ENCODE measurements at places on chromosomes 5 and 9.
A peak's percentile ranks its signal among the peaks of the same experiment; 100 is the strongest.

GRCh38 chr5:170365831-170366230 is 23.3 kb downstream of the KCNMB1 start:
- no peak for DNase-seq

DNA sequence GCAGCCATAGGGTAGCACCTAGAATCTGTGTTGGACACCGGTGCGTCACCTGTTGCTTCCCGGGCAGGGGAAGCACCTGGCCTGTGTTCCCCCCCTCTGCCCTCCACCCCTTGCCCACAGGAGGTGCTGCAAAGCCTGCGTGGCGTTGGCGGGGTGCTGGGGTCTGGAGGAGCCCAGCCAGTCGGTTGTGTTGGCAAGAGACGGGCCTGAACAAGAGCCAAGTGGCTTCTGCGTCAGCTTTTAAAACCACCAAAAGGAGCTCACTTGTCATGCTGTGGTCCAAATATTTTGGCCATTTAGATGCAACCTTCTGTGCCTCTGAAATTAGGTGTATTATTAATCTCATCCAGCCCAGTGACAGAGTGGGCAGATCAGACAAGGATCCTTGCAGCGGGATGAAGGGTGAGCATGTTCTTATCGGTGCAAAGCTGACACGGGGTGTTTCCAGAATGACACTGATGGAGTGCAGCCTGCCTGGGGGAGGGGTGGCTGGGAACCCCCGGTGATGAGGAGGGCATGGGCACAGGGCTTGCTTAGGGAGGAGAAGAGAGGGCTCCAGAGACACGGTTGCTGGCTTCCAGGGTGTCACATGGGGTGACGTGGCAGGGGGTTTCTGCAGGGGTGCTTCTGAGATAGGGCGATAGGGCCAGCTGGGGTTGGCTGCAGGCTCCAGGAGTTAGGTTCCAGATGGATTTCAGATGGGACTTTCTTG is 9.7 kb upstream of the RXRA start:
- DNase-seq: no peak

- DNase-seq: peak; percentile 61
These were observed 91.7 kb upstream of the SHB start for GRCh38 chr9:38160613-38161215.

DNA sequence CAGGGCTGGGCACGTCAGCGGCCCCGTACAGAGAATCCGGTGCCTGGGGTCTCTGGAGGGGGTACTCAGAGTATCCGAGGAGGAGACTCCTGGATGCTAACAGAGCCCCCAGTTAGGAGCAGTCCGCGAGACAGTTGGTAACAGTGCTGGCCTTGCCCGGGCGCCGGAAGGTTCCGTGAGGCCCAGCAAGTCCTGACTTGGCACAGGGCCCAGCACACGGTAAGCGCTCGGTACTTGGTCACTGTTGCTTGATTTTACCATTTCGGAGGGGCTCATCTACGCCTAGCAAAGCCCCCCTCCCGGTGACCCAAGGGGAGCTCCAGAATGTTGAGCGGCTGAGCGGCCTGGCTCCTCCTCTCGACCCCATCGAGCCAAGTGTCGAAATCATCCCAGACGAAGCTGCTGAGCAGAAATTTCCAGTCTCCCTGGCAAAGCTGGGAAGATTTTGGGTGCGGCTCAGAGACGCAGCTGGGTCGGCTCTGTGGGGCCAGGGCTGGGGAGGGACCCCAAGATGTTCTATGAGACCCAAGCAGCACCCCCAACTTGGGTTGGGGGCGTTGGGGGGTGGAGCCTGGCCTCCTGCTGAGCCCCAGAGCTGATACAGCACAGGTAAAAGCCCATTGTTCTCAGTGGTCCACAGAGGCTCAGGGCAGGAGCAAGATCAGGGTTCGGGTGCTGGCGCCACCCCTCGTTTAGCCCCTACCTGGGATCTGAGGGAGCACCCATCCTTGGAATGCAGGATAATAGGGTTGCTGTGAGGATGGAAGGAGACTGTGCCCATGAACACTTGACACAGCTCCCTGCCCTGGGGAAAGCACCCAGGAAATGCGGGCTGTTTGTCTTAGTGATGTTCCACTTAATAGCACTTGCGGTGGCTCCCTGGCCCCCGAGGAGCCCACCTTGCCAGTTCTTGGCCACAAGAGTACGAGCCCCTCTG is 137.2 kb downstream of the C9orf50 start:
- DNase-seq: no peak

GRCh38 chr9:126507318-126508109 is 106.2 kb upstream of the LMX1B start:
- DNase-seq: no peak

GRCh38 chr5:40429258-40430100 is 250.2 kb upstream of the PTGER4 start:
- no peak for DNase-seq

- DNase-seq: no peak
These were observed 30.9 kb downstream of the PDE6A start for GRCh38 chr5:149913436-149914419.

DNA sequence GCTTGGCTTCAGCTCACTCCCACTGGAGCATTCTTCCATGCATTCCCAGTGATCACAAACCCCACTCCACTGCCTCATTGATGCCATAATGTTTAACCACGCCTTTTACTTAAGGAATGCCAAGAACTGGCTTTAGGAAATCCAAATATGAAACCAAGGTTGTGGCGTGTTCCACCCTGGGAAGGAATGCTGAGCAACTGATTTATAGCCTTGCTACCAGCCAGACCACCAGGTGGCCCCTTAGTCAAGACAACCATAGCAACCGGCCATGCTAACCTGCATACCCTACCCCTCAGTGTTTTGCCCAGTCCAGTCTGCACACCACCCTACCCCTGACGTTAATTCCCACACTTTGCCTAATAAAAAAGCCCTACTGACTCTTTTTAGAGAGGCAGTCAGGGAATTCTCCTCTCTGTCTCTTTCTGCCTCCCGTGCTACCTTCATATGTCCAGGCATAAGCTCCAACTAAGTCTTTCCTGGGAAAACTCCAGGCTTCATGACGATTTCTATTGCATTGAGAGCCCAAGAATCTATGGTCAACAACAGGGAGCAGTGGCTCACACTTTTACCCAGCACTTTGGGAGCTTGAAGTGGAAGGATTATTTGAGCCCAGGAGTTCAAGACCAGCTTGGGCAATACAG is 27.0 kb upstream of the PRRC2B start:
- DNase-seq: no peak

DNA sequence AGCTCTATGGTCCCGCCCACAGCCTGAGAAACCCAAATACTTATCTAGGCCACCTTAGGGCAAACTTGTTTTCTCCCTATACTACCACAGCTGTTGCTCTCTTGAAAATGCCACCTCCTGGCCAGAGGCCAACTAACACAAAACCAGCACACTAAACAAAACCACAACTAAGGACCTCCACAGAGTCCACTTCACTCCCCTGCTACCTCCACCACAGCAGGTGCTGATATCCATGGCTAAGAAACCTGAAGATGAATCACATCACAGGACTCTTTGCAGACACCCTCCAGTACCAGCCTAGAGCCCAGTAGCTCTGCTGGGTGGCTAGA is 108.4 kb downstream of the ALDH1A1 start:
- DNase-seq: no peak

DNA sequence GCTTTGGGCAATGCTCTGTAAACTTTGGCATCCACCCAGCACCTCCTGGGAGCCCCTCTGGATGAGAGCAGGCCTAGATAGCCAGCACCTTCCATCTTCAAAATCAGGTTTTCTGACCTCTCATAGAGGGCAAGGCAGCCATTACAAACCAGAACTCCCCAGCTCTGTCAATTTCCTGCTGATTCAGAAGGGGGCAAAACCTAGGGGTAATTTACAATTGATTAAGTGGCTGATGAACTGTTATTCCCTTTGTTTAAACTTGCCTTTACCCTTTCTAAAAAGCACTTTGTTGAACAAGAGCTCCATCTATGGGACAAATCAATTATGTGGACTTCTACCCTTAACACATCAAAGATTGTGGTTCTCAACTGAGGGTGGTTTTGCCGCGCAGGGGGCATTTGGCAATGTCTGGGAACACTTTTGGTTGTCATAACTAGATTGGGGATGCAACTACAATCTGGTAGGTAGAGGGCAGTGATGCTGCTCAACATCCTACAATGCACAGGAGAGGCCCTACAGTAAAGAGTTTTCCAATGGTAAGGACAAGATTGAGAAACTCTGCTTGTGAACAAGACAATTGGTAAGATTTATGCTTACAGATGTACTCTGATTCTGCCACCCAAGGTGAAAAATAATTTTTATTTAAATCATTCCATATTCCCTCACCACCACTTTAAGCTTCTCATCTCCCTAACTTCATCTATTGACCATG is 184.1 kb downstream of the MARCHF11 start:
- DNase-seq: no peak

GRCh38 chr9:121820286-121821005 is 169.0 kb downstream of the DAB2IP start:
- no peak for DNase-seq

DNA sequence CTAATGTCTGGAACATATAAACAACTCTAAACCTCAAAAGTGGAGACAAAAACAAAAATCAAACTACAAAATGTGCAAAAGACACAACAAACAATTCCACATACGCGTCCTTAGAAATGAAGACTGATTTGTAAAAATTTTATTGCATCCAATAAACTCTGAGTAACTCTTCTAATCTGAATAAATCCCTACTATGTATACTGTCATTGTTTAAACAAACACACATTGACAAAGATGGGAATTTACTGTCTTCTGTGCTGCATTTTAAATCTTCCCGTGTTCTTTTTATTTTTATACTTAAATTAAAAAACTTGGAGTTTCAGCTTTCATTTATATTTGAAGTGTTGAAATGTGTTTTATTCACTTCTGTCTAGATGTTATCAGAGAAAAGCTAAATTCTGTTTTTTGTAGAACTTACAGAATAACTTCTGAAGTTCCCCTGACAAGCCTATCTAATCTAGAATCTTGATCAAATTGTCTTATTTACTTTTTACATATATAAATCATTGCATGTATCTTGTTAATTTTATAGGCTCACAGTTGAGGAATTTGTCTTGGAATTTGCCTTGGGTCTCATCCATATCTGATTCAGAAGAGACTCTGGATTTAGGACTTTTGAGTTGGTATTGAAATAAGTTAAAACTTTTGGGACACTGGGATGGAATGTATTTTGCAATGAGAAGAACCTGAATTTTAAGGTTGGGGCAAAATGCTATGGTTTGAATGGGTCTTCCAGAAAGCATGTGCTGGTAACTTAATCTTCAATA is 2064.4 kb upstream of the C9orf72 start:
- DNase-seq: no peak

GRCh38 chr9:121770415-121771273 is 119.2 kb downstream of the DAB2IP start:
- no peak for DNase-seq

GRCh38 chr5:91313757-91314673 is 69.1 kb downstream of the ARRDC3 start:
- DNase-seq: peak; percentile 74

GRCh38 chr5:96481009-96481786 is 48.1 kb upstream of the PCSK1 start:
- DNase-seq: no peak

GRCh38 chr5:87729781-87730180 is 317.1 kb upstream of the CCNH start:
- no peak for DNase-seq

DNA sequence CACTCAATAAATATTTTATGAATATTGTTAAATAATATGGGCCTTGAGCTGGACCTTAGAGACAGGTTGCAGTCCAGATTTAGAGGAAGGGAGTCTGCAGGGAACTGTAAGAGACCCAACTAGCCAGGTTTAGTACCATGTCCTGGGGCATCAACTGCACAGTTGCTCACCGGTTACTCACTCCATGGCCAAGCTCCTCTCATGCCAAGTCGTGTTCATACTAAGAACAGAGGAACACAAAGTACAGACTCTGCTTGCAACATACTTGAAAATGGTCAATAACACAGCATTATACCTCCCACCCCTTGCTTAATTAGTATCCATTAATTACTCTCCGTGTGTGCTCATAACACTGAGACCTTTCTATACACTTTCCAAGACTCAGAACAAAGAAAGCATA is 317.6 kb upstream of the PIK3R1 start:
- DNase-seq: no peak

DNA sequence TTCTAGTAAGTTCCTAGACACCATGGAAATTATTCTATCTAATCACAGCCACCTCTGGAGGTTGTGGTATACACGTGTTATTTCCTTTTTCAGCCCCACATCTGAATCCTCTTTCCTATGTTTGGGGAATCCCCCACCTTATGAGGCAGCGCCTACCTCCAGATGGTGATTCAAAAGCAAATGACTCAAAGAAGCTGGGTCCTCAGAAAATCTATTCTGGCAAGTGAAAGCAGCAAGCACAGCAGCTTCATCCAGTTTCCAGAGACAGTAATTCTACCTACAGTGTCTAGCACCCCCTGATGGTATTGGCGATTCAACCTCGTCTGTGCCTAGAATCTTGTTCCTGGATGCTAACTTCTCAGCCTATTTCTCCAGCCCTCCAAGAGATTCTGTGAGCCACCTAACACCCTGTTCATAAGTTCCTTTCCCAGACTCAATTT is 43.0 kb downstream of the STRBP start:
- peak; percentile 41 for DNase-seq

Data from stimulated activated CD4-positive, alpha-beta T cell treated with anti-CD3 and anti-CD28 coated beads, Interleukin-4, amount 100 ng/mL, for 1 hour (primary cell).